ENCODE measurements at places on chromosomes 16 and 17.

DNA sequence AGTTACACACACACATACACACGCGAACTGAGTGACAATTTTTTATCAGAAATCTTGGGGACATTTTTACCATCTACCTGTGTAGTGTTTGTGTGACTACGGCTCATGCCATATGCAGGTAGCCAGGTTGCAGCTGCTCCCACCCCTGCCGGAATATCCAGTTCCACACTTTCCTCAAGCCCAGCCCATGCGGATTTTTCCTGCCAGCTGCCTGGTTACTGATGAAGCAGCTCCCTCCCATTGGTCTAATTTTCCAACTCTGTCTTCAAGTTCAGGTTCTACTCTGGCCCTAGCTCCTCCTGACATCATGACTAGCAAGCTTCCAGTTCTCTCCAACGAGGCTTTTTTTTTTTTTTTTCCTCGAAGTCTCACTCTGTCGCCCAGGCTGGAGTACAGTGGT lies 4.8 kb downstream of the GSG1L2 start:
- peak; percentile 8 for DNase-seq

DNA sequence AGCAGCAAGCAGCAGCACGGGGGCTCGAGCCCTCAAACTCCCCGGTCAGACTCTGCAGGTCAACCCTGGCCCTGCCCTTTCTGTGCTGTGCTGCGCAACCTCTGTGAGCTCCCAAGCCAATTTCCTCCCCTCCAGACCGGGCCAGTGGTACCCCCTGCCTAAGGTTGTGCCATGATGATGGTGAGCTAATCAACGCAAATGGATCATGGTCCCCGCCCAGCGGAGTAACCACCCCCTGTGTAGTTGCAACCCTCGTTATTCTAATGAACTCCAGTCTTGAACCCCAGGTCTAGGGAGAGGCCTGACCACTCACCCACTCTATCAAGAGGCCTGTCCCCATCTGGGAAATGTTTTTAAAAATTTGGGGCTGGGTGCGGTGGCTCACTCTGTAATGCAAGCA lies 201.8 kb upstream of the FOXF1 start:
- DNase-seq = no peak

GRCh38 chr16:69511651-69512050 lies 54.1 kb upstream of the NFAT5 start:
- DNase-seq = no peak

DNA sequence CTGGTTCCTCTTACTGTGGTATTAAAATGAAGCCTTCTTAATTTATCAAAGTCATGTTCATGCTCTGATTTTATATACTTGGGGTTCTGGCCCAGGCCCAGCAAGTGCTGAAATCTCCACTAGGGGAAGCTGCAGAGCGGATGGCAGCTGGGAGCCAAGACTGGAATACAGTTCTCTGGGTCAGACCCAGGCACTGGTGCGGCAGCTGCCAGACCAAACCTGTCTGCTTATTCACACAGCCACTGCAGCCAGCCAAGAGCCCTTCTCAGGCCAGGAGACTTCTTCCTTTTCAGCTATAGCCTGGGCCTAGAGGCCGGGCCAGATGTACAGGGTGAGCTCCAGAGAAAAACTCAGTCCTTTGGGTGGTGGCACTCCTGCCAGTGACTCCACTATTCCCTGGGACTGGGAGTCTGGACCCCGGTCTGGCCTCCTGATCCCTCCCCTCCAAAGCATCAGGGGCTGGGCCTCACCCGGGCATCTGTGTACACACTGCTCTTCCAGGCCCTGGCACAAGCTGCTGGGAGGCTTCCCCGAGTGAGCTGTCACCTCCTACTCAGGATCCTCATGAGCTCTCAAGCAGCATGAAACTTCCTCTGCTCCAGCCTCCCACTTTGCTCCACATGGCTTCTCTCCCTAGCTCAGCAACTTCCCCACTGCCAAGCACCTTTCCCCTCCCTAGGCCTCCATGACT lies 24.4 kb downstream of the ATP6V0D1 start:
- no peak for DNase-seq

DNA sequence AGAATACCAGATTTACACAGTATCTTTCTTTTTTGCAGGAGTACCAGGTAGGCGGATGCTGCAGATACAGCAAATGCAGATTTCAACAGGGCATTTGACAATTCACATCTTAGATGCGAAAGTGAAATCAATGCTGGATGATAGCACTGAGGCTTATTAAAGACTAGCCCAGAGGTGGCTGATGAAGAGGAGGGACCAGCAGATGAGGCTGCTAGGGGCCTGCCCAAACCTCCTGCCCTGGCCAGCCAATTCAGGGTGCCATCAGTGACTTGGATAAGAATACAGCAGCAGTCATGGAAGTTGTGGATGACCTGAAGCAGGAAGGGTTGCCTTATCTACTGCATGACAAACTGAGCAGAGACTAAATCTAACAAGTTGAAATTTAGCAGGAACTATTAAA lies 1.5 kb upstream of the DYNC1LI2 start:
- no peak for DNase-seq

DNA sequence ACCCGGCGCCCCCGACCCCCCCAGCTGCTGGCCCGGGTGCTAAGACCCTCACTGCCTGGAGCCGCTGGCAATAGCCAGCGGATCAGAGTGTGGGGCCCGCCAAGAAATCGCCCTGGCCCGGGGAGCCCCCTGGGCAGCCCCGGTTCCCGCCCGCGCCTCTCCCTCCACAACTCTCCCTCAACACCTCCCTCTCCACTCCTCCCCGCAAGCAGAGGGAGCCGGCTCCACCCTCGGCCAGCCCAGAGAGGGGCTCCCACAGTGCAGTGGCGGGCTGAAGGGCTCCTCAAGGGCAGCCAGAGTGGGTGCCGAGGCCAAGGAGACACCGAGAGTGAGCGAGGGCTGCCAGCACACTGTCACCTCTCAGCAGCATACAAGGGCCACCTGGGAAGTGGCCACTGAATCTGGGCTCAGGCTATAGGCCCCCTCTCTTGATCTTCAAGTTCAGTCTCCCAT lies 385.5 kb downstream of the SEC14L1 start:
- no peak for DNase-seq

- no peak for DNase-seq
These were observed 25.8 kb downstream of the TTYH2 start for GRCh38 chr17:74239172-74239571.

GRCh38 chr17:29240477-29240876 lies 6.2 kb upstream of the CRYBA1 start:
- DNase-seq = no peak

DNA sequence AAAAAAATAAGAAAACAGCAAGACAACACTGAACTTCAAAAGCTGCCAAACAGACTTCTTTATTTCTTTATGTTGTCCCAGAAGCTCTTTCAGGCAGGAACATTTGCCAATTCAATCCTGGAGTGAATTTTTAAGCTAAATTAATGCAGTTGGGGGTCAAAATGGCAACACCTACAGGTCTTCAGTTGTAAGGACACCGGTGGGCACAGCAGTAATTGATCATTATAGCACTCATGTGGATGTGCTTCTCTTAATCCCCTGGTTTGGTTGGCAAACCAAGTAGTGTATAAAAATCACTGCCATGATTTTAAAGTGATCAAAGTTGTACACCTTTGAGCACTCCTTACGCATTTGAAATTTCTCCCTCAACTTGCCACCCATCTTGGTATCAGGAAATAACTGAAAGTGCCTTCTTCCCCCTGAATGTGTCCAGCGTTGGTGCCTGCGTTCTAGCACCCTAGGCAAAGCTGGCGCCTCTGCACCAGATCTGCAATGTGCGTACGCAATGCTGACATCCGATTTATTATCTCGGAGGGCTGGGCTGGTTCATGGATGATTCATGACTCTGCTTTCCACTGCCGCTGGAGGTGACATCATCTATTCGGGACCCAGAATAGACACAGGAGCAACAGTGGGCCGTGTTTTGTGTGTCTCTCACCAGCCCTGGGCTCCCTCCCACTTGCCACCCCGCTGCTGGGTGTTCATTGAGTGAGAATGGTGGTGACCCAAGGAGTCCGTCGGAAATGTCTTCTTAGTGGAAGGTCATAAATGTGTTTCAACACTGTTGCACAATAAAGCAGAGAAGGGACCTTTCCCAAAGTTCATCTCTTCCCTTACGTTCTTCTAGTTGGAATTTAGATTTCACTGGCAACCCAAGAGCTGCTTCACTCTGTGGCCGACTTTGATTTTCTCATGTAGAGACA lies 203.4 kb downstream of the CCDC182 start:
- DNase-seq = no peak

- DNase-seq = no peak
These were observed 50.3 kb upstream of the TMC5 start for GRCh38 chr16:19367335-19367734.

- DNase-seq = peak; percentile 58
These were observed 34.0 kb downstream of the TMEM132E start for GRCh38 chr17:34613064-34614019.

DNA sequence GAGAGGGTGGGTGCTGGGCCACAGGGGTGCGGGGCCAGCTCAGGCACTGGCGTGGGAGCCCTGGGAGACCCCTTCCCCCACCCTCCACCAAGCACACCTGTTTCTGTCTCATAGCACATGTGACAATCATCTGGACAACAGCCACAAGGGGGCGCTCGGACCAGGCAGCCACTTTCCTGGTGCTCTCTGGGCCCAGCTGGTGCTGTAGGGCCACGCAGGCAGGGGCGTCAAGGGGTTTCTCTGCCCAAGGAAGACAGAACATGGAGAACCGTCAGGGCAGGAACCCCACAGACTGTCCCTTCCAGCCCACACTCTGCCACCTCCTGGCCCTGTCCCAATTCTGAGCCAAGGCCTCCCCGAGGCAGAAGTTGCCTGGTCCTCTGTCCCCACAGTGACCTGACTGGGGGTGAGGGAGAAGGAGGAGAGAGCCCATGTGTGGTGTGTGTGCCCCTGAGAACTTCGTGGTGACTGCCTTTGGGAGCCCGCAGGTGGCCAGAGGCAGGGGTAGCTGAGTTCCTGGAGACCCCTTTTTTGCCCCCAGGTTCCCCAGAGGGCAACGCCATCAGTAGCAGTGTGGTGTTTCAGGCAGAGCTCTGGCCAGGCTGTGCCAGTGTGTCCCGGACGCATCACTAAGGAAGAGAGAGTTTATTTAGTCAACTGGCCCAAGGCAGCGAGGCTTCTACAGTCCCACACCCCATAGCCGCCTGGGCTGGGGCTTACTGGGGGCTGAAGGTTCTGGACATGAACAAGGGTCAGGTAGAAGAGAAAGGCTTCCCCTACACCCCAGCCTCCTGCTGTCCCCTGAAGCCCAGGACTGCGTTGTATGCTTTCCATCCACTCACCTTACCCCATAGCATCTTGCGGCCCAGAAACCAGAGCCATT lies 3.1 kb upstream of the SETD6 start:
- no peak for DNase-seq

GRCh38 chr16:2007081-2007836 lies 2.4 kb downstream of the ZNF598 start:
- DNase-seq = no peak

DNA sequence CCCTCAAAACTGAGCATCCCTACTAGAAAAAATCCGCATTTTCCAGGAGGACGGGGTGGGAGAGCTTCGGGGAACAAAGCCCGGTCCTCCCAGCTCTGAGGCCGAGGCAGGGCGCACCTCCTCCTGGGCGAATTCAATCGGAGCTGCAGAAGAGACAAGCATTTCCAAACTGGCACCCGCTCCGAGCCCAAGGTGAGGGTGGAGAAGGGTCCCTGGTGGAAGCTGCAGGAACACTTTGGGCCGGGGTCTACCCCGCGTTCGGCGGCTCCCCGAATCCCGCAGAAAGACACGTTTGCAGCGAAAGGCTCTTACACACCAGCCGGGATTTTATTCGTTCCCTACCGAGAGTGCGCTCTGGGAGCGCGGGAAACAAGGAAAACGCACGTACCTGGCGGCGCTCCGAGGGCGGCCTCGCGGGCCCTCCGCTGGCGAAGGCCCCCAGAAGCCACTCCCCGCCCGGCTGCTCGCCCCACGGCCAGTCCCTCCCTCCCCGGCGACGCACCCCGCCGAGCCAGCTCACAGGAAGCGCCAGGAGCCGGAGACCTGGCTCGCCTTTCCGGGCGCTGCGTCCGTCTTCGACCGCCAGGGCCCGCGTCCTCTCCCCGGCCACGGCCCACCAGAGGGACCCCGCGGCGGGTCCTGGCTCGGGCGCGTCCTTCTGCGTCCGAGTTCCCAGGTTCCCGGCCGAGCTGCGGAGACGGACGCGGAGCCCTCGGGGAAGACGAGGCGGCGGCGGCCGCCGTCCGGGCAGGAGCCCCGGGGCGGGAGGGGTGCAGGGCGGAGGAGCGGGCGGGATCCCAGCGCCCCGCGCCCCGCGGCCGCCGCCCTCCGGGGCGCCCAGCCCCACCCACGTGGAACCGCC lies 49.8 kb upstream of the BAHCC1 start:
- DNase-seq = peak; percentile 82

- DNase-seq = no peak
These were observed 30.0 kb downstream of the TEKT5 start for GRCh38 chr16:10664720-10665126.

- no peak for DNase-seq
These were observed 77.6 kb upstream of the AMZ2 start for GRCh38 chr17:68170246-68170645.

DNA sequence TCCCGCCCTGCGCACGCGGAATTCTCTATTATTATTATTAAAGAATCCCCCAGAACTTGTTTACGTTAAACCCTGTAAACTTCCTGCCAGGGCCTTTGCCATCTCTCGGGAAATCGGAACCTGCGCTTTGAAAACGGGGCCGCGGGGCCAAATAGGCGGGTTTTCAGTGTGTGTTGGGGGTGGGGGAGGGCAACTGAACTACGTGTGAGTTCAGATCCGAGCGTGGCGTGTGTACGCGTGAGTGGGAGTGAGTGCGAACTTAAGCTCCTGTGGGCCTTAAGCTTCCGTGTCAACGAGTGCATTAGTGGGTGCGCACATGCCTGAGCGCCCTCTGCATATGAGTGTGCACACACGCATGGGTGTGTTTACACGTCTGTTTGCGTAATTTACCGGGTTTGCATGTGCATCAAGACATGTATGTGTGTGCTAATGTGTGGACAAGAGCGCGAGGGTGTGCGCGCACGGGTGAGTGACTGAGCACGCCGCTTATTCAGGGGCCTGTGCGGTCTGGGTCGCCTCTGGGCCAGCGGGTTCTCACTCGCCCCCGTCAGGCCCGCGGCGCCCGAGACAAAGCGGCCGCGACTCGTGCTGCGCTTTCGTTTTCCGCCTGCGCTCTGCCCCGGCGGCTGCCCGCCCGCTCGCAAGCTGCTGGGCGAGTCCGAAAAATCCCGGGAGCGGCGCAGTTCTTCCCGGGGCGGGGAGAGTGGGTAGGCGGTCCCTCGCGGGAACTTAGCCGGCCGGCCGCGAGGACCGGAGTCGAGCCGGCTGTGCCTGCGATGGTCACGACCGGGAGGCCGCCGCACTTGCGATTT lies 1.2 kb upstream of the FOXF1 start:
- DNase-seq = peak; percentile 48

DNA sequence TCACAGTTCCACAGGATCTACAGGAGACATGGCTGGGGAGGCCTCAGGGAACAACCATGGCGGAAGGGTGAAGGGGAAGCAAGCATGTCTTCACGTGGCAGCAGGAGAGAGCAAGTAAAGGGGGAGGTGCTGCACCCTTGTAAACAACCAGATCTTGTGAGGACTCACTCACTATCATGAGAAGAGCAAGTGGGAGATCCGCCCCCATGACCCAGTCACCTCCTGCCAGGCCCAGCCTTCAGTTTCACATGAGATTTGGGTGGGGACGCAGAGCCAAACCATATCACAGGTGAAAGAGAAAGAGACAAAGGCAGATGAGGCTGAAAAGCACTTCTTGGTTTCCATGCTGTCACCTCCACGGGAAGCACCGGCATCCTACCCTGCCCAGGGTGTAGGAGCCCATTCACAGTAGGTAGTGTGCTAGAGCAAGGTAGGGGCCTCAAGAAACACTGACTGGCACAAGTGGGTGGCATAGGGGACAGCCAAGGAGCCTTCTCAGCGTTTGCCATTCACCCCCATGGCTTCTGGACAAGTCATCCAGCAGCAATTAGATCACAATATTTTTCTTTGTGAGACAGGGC lies 6.6 kb downstream of the NARF start:
- no peak for DNase-seq

GRCh38 chr17:39212195-39212810 lies 12.2 kb downstream of the RPL19 start:
- no peak for DNase-seq
